CD4-positive, alpha-beta T cell treated with Interleukin-2 at 100 ng/mL for 4 hours (primary cell): ENCODE measurements at places on chromosomes 16 and 17.

DNA sequence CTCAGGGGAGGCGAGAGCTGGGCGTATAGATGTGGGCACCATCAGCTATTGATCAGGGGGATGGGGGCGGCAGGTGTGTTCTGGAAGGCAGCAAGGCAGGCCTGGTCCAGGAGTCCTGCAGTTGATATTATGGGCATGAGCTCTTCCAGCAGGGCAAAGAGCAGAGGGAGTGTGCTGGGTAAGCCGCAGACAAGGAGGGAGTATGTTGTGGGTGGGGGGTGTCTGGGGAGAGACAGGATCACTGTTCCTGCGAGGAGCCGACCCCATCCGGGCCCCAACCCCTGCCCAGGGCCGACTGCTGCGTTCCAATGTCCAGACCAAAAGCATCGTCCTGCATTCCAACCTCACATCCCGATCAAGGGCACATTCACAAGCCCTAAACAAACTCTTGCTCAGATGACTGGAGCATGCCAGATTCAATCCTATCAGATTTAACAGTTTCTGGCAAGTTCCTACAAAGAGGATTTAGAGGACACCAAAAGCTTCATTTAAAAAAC lies 9.2 kb downstream of the MXRA7 start:
- DNase-seq = no peak

DNA sequence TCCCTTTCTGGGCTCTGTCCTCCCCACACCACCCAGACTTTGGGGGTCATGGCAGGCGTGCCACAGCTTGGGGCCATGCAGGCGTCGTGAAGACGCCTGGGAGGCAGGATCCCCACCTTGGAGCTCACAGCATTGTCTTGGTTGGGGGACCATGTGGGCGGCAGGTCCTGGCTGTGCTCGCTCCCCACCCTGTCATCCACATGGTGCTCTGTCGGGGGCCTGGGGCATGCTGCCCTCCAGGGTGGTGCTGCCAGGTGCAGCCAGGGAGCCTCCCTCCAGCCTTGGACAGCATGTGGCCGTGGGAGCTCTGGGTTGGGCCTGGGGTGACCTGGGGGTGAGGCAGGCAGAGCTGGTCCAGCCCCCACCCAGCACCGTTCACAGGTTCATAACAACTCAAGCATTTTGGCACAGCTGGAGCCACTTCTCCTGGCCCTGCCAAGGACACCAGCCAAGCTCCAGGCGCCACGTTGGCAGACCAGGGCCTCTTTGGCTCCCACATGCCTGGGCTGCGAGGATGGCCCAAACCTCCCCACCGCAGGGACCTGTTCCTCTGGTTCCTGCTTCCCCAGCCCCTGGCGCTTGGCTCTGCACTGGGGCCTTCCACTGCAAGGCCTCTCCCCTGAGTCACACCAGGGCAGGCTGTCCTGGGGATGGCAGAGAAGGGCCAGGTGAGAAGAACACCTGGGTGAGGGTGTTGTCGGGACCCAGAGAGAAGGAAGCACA lies 15.1 kb upstream of the ATP6V0C start:
- no peak for DNase-seq

- no peak for DNase-seq
Measured at GRCh38 chr17:34219405-34219804, 35.7 kb upstream of the CCL2 start.

GRCh38 chr16:50523710-50524109 lies 24.5 kb upstream of the NKD1 start:
- DNase-seq = no peak

GRCh38 chr17:82887255-82888164 lies 47.7 kb upstream of the ZNF750 start:
- DNase-seq = no peak

DNA sequence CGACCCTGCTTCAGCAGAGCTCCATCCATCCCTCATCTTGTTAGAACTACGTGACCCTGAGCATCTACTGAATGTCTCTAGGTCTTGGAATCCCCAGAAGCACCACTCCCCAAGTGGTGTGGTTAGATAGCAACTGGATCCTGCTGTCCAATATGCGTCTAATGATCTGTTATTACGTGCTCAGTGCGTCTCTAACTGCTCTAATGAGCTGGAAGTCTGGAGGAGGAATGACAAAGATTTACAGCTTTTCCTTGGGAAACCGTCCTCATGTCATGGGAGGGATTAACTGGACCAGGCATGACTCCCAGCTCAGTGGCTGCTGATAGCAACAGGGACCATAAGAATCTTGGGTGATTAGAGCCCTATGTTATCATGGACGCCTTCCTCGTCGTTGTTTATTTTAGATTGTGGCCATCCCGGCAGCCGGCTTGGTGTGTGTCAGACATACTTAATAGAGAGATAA lies 150.9 kb downstream of the HS3ST3B1 start:
- no peak for DNase-seq

- no peak for DNase-seq
Measured at GRCh38 chr16:55370762-55371482, 46.9 kb downstream of the IRX6 start.

DNA sequence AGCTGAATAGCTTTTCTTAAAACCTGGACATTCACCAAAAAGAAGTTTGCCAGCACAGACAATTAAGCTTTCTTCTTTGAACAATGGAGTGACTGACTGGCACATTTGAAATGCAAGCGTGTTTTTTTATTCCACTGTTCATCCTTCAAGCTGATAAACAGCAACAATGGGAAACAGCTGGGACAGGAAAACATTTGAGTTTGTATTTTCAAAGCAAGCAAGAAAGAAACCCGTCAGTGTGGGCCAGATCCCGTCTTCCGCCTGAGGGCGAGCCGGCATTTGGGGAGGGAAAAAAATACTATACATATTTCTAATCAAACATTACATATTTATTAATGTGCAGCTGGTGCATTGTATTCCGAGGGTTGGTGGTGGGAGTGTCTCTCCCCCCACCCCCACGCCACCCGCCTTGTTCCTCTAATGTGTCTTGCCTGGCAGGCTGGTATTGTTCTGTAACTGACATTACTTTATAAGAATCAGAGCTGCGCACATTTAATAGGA lies 94.3 kb downstream of the CYLD start:
- DNase-seq = no peak

DNA sequence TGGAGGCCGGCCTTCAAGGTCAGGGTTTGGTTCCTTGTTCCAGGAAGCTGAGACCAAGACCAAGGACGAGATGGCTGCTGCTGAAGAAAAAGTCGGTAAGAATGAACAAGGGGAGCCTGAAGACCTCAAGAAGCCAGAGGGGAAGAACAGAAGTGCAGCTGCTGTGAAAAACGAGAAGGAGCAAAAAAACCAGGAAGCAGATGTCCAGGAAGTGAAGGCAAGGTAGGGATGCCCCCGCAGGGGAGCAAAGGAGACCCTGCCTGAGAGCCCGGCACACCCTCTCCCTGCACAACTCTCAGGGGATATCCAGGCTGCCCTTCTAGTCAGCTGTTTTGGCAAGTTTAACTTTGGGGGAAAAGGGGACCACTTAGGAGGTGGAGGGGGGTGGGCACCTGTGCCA lies 29.0 kb downstream of the RNF213 start:
- DNase-seq = no peak

DNA sequence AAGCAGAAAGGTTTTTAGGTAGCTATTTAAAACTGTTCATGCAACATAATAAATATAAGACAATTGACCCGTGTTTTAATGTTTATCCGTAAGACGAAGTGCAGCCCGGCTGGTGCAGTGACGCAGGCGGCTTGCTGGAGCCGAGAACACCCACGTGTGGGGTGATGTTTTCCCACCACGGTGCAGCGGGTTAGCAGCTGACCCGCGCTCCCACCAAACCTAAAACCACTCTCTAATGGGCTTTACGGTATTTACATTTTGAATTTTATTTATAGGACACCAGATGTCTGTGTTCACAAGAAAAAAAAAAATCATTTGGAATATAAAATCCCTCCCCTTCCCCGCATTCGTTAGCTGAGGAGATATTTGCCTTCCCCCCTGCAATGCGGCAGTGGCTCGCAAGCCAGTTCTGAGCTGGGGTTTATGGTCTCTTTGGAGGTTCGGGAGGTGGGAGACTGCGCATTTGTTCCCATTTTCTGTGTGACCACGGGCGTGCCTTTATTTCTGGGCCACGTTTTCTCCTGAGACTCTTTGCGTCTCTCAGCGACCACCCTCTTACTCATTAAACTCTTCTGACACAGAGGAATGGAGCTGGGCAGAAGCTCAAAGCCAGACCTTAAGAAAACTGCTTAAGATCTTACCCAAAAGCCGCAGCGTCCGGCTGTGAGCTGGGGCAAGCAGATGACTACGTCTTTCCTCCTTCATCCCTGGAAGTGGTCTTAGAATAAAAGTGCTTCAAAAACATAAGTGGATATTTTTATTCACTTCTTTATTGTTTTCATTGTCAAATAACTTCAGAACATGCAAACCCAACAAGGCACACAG lies 301.1 kb downstream of the IRF8 start:
- DNase-seq = no peak

- no peak for DNase-seq
Measured at GRCh38 chr17:9802697-9803096, 11.3 kb upstream of the DHRS7C start.

DNA sequence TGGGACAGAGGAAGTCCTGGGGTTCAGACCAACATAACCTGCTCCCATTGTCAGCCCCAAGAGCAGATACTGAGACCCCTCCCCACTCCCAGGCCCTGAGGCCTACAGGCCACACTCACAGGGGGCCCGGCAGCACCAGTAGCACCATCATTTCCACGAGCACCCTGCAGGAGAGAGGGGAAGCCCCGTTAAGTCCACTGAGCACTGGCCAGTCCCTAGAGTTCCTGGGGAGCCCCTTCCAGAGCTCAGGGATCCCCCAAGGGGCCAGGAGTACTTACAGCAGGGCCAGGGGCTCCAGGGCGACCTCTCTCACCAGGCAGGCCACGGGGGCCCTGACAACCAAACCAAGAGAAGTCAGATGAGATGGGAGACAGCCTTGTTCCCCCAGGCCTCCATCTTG lies 5.4 kb downstream of the COL1A1 start:
- DNase-seq = no peak

DNA sequence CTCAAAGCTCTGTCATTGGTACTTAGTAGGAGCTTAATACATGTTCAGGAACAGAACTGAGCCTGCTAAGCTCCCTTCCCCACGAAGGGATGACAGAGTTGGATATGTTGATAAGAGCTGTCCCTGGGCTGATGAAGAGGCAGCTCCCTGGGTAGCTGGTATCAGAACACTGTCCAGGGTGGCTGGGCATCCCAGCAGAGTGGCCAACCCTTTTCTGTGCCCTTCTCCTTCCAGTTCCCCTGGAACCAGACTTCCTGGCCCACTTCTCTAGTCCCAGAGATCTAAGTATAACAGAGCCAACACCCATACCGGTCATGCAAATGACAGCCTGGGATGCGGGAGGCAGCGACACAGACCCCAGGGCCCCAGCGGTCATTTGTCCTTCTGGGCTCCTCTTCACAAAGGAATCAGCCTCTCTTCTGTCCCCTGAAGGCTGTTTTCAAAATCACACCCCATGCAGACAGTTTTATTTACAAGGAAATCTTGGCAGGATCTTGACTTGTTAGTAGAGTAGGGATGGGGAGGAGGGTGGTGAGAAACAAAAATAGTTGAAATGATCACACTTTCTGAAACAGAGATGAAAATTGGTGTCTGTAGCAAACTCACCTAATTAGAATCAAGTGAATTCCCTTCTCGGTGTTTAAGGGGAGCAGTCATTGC lies 1.4 kb upstream of the RHBDL3 start:
- no peak for DNase-seq
